Heart left ventricle (tissue), 16 donors: ENCODE measurements at places on chromosomes 7 and 10. TPM values are rescaled to one million over a fixed set of nuclear protein-coding genes. Genes with fewer than 3 reads are reported as not detected.
A peak's percentile ranks its signal among the peaks of the same experiment; 100 is the strongest.

- DNase-seq, result no peak
Observed at GRCh38 chr10:85043207-85043606, 714.8 kb downstream of the CCSER2 start.

DNA sequence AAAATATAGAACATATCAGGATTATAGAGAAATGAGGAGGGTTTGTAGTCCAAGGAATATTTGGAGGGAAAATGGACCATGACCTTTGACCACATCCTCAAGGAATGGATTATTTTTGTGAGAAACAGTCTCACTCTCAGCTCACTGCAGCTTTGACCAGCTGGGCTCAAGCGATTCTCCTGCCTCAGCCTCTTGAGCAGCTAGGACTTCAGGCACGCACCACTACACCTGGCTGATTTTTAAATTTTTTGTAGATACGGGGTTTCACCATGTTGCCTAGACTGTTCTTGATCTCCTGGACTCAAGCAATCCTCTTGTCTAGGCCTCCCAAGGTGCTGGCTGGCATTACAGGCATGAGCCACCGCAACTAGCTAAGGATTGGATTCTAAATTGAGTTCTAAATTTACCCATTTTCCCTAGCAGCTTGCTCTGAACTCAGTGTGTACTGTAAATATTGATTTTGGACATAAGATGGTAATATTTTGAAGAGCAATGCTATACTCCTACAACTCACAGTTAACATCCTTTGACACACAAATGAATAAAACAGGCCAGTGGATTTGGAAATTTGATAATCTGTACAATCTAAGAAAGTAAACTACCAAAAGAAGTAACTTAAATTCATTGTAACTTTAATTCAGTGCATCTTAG, 73.8 kb downstream of the TET1 start:
- no peak for DNase-seq

GRCh38 chr10:6240254-6240653, 37.5 kb downstream of the PFKFB3 start:
- no peak for DNase-seq

DNA sequence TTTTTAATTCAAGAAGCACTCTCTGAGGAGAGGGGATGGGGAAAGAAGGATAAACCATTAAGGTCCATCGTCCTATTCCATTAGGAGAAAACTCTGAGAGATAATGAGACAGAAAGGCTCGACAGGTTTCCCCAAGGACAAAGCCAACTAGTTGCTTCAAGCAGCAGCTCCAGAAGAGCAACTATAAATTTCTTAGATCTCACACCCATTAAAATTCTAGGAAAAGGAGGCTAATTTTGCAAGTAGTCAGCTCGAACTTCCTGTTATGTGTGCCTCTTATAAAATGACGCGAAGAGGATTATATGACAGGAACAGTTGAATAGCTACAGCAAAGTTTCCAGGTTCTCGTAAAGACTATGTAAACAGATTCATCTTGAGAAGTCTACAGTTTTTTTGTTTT, 52.0 kb upstream of the ST8SIA6 start:
- no peak for DNase-seq

GRCh38 chr10:125102246-125102645, 58.1 kb downstream of the CTBP2 start:
- no peak for DNase-seq

The YKT6 gene
- 28.5 TPM for polyA plus RNA-seq

The LSM5 gene
- polyA plus RNA-seq, result 55.2 TPM

GRCh38 chr7:96578606-96579005, 131.0 kb downstream of the SEM1 start:
- no peak for DNase-seq

The CCL26 gene
- 0.53 TPM for polyA plus RNA-seq

The OGDHL gene
- 2.1 TPM for polyA plus RNA-seq

GRCh38 chr7:1044189-1045068, at the start of gene GPR146:
Gene GPR146 (plus strand): TSS chr7:1044546. CDS start chr7:1057516, 12,970 bp downstream.
- peak; percentile 97 for DNase-seq

DNA sequence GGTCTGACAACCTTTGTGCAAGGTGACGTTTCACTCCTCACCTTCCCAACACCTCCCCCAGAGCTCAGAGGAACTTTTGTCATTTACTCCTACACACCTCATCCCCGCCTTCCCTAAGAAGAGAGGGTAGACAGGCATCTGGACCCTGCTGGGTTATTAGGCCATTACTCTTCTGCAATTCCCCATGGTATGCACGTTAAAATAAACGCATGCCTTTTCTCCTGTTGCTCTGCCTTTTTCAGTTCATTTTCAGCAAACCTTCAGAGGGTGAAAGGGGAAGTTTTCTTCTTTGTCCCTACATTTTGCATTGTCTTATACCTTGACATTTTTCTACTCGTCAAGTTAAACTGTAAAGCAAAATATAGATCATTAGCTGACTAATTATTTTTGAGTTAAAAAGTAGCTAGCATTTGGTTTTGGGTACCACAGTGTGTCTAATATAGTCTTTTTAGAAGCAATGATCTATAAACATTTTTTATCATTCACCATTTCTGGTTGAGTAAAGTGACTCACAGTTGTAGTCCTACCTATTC, 10.5 kb upstream of the EDRF1 start:
- DNase-seq, result no peak
